ENCODE measurements at places on chromosomes 5 and 9.

GRCh38 chr5:108730617-108731340 is 16.9 kb upstream of the FER start:
- DNase-seq, result no peak

- DNase-seq, result no peak
These were observed 214.9 kb downstream of the ADAMTSL1 start for GRCh38 chr9:18688581-18689565.

GRCh38 chr9:82680179-82680935 is 382.6 kb downstream of the RASEF start:
- DNase-seq, result no peak

DNA sequence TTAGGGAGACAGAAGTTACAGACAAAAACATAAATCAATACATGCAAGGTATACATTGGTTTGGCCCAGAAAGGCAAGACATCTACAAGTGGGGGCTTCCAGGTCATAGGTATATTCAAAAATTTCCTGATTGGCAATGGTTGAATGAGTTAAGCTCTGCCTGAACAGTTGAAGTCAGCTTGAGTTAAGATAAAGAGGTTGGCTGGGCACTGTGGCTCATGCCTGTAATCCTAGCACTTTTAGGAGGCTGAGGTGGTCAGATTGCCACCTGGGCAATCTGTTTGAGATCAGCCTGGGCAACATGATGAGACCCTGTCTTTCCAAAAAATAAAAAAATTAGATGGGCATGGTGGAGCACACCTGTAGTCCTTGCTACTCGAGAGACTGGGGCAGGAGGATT is 16.3 kb downstream of the TMC1 start:
- DNase-seq, result no peak

- no peak for DNase-seq
These were observed 39.9 kb downstream of the WHRN start for GRCh38 chr9:114465417-114465816.

Data from HFFc6 (cell line).